ENCODE measurements at places on chromosomes 5 and 9.

GRCh38 chr5:127887282-127887681 is 184.1 kb downstream of the CCDC192 start:
- peak; percentile 50 for DNase-seq

GRCh38 chr9:137534256-137535119 is 15.7 kb downstream of the PNPLA7 start:
- peak; percentile 54 for DNase-seq

DNA sequence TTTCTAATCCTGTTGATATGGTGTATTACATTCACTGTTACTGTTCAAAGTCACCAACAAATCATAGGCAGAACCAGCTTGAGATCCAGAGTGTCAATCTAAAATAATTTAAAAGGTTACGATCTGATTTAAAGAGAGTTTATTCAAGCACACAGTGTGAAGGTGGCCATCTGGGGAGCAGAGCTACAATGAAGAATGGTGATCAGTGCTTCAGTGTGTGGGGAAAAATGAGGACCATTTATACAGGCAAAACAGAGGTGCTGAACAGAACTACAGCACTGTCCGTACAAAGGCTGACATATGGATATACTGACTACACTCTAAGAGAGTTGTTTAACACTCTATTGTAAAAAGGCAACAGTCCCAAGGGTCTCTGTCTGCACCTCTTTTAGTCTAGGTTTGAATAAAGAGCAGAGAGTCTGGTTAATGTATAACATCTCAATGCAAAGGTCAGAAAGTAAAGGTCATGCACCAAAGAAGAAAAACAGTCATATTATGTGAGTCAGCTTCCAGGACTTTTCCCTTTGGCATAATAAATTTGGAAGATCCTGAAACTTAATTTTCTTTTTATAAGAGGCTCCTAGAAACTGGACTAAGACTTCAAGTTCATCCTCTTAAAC is 29.7 kb upstream of the TDRD7 start:
- DNase-seq: no peak

DNA sequence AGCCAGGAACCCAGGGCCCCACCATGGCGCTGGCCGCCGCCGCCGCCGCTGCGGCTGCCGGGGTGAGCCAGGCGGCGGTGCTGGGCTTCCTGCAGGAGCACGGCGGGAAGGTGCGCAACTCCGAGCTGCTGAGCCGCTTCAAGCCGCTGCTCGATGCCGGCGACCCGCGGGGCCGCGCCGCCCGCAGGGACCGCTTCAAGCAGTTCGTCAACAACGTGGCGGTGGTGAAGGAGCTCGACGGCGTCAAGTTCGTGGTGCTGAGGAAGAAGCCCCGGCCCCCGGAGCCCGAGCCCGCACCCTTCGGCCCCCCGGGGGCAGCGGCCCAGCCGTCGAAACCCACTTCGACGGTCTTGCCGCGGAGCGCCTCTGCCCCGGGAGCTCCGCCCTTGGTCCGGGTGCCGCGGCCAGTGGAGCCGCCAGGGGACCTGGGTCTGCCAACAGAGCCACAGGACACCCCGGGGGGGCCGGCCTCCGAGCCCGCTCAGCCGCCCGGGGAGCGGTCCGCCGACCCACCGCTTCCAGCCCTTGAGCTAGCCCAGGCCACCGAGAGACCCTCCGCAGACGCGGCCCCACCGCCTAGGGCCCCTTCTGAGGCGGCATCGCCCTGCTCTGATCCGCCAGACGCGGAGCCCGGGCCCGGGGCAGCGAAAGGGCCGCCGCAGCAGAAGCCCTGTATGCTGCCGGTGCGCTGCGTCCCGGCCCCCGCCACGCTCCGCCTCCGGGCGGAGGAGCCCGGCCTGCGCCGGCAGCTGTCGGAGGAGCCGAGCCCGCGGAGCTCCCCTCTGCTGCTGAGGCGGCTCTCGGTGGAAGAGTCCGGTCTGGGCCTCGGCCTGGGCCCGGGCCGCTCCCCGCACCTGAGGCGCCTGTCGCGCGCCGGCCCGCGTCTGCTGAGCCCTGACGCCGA is 749 bp downstream of the SOWAHA start:
- no peak for DNase-seq

DNA sequence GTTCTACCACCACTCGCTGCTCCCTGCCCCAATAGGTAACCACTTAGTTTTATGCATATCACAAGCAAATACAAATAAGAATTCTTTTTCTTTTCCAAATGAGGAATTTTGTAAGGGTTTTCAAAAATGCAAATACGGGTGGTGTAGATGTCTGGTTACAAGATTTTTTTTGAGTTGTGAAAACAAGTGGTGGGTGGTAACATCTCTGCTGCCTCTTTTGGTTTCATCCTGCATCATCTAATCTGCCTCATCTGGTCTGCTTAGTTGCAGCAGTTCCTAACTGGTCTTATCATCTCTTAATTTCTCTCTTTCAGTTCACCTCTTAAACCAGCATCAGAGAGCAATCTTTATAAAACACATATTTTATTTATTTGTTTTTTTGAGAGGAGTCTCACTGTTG is 5.3 kb downstream of the NFX1 start:
- DNase-seq: no peak

DNA sequence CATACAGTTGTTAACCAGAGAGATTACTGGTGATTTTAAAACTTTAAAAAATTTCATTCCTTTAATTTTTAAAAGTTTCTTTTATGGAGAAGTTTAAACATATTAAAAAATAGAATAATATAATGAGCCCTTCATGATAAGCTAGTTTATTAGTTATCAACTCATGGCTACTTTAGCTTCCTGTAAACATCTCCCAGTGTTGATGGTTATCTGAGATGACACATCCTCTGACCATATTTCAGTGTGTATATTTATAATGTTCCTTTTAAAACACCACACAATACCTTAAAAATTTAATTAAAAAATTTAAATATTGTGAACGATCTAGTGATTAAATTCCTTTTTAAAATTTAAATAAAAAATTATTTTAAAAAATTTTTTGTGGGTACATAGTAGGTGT is 74.1 kb downstream of the IPO11 start:
- DNase-seq: no peak

GRCh38 chr5:128466554-128466953 is 71.5 kb downstream of the FBN2 start:
- DNase-seq: no peak

DNA sequence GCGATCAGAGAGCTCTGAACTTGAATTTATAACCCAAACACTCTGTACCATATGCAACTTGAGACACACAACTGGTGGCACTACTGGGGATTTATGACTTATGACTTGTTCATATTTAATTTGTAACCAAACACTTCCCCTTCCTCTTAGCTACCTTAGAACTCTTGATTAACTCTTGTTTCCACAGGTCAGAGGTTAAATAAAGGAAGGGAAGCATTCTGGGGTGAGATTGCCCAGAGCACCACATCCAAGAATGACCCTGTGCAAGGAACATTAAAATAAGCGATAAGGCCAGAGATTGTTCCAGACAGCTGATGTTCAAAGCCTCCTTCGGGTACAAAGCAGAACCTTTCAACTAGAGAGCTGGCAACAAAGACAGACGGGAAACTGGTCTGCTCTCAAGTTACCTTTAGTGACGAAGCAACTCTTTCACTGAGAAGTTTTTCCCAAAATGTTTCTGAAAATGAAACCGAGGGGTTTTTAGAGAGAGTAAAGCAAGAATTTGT is 242.6 kb downstream of the DENND1A start:
- no peak for DNase-seq

DNA sequence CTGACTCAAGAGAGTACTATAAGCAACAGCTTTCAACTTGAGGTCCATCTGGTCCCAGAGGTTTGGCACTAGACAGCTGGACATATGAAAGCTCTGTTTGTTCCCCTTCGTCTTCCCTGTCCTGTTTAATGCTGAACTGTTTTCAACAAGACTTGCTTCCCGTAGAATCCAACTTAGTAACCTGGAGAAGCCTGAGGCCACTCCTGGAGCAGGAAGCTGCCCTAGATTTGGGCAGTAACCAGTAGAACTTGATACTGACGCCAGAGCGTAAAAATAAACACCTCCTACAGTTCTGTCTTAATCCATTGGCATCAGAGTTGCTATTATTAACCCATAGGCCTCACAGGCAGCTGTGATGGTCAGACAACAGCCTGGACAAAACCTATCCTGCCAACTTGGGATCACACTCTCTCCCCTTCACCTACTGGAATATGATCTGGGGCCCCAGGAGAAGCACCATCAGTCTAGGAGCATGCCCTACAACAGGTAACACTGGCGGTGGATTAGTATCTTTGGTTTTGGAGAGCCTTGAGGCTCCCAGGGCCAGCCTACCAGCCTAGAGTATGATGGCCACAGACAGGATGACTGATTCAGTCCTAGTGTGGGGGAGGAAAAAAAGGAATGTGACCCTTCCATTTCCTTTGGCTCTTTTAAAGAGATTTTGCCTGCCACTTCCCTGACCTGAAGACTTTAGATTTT is 29.2 kb downstream of the RUSC2 start:
- DNase-seq: peak; percentile 43

DNA sequence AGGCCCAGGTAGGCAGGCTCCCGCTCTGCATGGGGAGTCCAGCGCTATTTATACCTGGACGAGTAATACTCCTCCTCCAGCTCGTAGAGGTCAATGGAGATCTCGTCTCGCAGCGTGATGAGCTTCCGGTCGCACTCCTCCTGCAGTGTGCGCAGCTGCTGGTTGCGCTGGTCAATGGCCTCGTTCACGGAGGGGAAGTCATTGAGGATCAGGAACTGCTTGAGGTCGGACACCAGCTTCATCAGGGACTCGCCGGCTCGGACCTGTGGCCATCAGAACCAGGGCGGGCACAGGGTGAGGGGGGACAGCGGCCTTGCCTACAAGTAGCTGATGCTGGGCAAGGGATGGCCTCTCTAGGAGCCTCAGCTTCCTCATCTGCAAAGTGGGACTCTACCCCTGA is 3.9 kb downstream of the MED22 start:
- no peak for DNase-seq

DNA sequence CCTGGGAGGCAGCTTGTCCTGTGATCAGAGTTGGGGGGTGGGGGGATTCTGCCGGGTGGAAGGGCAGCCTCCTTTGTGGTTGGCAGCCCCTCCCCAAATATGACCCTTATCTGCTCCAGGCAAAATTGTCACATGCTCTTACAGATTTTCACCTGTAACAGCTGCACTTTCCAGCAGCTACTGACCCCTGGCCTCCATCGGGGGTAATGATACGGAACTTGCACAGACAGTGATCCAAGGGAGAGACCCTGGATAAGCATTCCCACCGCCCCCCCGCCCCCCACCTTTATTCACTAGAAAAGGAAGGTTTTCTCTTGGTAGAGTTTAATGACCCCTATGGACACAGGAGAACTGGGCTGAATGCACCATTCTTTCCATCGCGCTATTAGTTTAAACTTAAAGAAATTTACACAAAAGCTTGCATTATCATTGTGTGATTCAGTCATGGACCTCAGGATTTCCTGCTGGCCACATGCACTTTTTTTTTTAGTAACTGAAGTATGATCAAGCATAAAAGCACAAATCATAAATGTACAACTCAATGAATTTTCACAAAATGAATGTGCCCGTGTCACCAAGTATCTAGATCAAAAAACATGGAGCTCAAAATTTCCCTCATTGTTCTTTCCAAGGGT is 10.7 kb upstream of the ZBTB34 start:
- no peak for DNase-seq

GRCh38 chr5:90530736-90531487 is 1.5 kb upstream of the LYSMD3 start:
- DNase-seq: no peak

DNA sequence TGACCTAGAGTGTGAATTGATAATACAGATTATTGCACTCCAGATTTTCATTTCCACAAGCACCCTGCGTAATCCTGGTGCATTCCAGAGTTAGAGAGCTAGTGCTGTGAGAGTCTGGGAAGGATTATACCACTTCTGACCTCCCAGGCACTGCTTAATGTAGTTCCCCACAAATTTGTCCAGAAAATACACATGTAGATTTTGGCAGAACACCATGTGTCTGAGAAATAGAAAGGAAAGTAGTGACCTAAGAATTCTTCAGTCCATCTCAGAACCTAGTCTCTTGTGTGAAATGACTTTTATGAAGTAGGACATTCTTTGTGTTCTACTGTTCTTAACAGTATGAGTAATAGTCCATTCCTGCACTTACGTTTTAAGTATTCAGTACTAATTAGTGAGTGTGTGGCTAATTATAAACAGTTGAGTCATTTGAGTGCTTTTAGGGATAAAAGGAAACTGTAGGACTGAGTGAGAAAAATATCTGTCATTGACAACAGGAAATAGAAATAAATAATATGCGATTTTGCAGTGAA is 27.8 kb upstream of the PTPDC1 start:
- no peak for DNase-seq

DNA sequence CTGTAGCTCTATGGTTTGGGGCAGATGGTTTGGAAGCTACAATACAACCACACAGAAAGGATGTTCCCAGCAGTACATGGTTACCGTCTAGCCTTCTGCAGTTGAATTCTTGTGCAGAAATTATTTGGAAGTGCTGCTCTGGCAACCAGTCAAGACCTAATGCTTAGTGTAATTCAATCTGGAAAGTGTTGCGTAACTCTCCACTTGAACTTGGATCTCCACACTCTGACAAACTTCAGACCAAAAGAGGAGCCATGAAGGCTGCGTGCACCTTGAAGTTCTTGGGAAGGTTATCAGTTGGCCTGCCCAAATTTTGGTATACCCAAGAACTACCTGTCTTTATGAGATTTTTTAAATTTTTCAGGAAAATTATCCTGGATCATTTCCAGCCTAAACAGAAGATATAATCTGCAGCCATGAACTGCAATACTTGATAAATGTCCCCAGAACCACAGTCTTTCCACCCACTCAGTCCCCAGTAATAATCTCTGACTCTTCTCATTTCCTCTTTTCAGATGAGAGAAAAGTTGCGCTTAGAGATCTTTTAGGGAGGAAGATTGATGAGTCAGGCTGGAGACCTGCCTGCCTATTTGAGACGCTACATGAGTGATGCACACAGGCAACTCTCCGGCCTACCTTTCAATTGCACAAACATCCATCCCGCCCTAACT is 159.9 kb downstream of the FANCC start:
- DNase-seq: peak; percentile 16

DNA sequence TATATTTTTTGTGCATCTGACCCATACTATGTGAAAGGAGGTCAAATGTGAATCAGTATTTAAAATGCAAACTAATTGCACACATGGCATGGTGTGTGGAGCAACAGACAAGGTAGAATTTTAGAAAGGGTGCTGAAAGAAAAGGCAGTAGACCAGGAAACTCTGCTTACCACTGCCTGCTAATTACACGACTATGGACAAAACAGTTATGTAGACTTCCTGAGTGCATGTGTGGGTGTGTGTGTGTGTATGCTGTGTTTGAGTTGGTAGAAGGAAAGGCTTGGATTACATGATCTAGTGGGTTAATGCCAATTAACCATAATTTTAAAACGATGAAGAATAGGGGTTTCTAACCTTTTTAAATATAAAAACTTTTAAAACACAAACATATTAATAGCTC is 349.9 kb downstream of the SH3GL2 start:
- DNase-seq: no peak

- DNase-seq: no peak
Measured at GRCh38 chr5:179262126-179262920, 82.9 kb downstream of the ADAMTS2 start.

GRCh38 chr9:127708952-127709587 is 2.3 kb downstream of the CFAP157 start:
- no peak for DNase-seq

- DNase-seq: no peak
Measured at GRCh38 chr5:90845723-90846554, 287.3 kb downstream of the ADGRV1 start.

Data from urothelium cell line (cell line).